ENCODE measurements at places on chromosomes 4 and X.

GRCh38 chr4:88033309-88033708 lies 25.9 kb downstream of the PKD2 start:
- peaks cover 31% of the 10 kb centered on the region for H3K36me3 ChIP-seq
- no peak overlapping the region for H3K27ac ChIP-seq
- H3K4me3 ChIP-seq: no peak overlapping the region
- H3K4me1 ChIP-seq: peaks cover 18% of the 10 kb centered on the region

- peaks cover 19% of the 10 kb centered on the region for H3K27me3 ChIP-seq
- no peak overlapping the region for H3K27ac ChIP-seq
- DNase-seq: no peak
- H3K4me3 ChIP-seq: no peak overlapping the region
Observed at GRCh38 chr4:1474126-1475090, 68.2 kb upstream of the NKX1-1 start.

DNA sequence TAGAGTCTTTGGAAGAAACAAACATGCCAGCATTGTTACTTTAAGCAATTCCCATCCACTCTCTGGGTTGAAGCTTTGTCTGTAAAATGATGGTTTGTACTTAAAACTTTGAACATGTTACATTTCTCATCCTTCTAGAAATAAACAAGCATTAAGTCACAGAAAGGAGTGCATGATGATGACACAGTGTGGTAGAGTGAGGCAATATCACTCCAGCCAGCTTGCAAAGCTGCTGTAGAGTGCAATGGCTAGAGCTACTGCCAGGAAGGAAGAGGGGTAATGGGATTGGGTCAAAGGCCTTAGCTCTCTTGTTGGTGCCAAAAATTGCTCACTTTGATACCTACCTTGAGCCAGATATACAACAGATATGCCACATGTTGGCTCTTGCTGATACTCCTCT lies 12.3 kb upstream of the ENOX2 start:
- H3K4me1 ChIP-seq: no peaks in the 10 kb centered on the region
- DNase-seq: peak; percentile 30
- H3K27me3 ChIP-seq: no peaks in the 10 kb centered on the region
- no peaks in the 10 kb centered on the region for H3K36me3 ChIP-seq

DNA sequence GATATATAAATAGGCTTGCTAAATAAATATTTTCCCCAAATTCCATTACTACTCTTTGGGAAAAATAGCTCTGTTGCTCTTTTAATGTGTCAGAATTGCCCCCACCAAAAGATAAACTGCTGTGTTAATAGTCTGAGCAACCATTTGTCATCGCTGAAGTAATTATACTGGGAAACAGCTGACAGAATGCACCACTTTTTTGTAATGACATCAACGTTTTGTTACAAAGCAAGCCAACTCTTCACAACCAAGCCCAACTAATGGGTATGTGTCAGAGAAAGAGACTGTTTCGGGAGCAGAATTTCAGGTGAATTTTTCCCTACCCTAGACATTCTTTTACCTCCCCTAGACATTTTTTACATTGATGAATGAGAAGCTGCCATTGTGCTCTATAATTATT lies 405.0 kb upstream of the MAGEB18 start:
- DNase-seq: no peak
- H3K27ac ChIP-seq: no peak overlapping the region
- H3K4me1 ChIP-seq: no peaks in the 10 kb centered on the region
- H3K36me3 ChIP-seq: no peaks in the 10 kb centered on the region
- no peak overlapping the region for H3K4me3 ChIP-seq

- H3K4me1 ChIP-seq: no peaks in the 10 kb centered on the region
- DNase-seq: no peak
- no peaks in the 10 kb centered on the region for H3K27me3 ChIP-seq
Observed at GRCh38 chr4:184826691-184827270, 1.0 kb upstream of the ACSL1 start.

DNA sequence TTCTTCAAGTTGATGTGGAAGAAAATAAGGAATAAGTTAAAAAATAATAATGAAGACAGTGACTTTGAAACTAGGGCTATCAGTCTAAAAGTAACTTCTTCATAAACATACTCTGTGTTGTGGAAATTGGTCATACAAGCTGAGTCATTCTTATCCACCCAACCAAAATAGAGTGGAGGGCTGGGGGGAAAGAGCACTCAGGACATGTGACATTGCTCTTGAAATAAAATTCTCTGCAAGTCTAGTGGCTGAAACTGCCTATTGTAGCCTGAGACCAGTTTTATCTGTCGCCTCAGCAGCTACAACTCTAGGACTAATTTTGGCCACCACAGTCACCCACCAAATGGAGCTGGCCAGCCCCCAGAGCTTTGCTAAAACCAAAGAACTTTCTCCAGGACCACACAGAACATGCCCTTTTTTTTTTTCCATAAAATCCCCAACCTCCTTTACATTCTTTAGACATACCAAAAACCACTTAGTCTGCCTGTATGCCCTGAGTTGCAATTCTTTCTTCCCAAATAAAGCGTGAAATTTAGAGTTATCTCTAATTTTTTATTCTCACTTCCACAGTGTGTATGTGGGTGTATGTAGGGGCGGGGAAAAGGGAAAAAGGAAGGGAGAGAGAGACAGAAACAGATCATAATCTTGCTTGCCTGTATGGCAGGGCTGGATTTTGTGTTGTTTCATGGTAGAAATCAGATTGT lies 23.0 kb upstream of the SLC25A4 start:
- H3K4me1 ChIP-seq: no peaks in the 10 kb centered on the region
- H3K27ac ChIP-seq: no peak overlapping the region
- no peak for DNase-seq
- H3K4me3 ChIP-seq: no peak overlapping the region
- H3K36me3 ChIP-seq: no peaks in the 10 kb centered on the region

DNA sequence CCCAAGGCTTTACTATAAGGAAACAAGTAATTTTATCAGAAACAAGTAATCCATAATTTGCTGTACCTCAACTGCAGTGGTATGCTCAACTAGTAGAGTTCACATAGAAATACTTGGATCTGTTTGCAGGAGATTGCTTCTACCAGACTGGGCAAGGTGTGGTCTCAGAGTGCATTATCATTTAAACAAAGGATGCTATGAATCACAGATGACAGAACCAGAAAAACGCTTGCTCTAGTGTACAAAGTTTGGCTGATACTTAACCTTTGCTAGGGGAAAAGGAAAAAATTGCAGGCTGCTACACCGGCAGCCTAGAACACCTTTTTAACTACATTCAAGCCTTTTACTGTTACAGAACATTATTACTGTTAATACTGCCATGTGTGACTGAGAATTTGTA lies 97.1 kb downstream of the ENOX2 start:
- DNase-seq: peak; percentile 1
- H3K36me3 ChIP-seq: no peaks in the 10 kb centered on the region
- H3K4me1 ChIP-seq: no peaks in the 10 kb centered on the region
- H3K27me3 ChIP-seq: no peaks in the 10 kb centered on the region

GRCh38 chr4:128830906-128831503 lies 21.5 kb downstream of the JADE1 start:
- H3K4me3 ChIP-seq: no peak overlapping the region
- peaks cover 8% of the 10 kb centered on the region for H3K36me3 ChIP-seq
- H3K27me3 ChIP-seq: no peaks in the 10 kb centered on the region
- DNase-seq: no peak

All from GM23248 (cell line).